ENCODE measurements at places on chromosomes 4 and X.

DNA sequence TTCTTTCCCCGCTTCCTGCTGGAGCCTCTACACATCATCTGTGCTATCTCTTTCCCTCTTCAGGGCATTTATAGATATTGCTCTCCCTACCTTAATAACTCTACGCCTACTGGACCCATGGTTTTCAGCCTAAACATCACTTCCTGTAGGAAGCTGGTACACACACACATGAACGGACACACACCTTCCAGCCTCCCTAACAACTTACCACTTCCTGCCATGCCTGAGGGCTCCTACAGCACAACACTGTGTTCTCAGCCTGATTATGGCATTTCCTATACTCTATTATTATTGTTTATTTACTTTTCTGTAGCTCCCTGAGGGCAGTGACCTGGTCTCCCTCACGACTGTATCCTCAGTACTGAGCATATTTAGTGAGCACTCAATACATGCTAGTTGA lies 163.6 kb upstream of the MAP3K15 start:
- no peak for DNase-seq

DNA sequence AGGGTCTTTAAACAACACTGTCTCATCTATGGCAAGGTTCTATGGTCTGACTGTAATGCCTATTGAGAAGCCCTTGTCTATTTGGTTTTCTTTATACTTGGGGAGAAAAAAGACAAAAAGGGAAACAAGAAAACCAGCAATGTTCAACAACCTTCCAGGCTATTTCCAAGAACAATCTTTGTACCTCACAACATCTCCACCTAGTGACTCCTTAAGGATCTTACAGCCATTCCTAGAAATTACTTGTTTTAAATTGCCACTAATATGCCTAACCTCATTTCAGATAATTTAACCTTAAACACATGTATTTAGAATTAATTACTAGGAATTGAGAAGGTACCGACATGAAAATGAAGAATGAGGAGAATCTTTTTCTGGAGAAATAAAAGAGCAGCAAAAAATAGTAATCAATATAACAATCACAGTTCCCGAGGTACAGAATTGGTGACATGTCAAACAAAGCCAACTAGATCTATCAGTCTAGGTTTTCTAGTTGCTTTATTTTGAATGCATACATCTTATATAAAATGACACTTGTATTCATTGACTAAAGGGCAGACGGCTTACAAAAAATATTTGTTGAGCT lies 1.6 kb upstream of the RBM46 start:
- peak; percentile 56 for DNase-seq

- no peak for DNase-seq
These were observed 2192.6 kb upstream of the AGA start for GRCh38 chr4:179634862-179635261.

DNA sequence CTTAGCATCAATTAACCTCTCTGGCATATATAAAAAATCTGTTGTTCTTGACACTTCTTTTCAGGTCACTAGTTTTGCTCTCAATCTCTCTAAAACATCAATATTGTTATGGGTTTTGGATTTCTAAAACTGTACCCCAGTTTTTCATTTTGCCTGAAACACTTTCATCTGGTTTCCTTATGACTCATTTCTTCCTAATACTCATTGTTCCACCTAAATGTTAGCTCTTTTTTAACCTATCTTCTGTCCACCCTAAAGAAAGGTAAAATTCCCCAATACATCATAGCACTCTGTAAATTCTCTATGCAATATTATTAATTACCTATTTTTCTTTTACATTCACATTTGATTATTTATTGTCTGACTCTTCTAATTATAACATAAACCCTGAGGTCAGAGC lies 575.5 kb upstream of the NDST4 start:
- DNase-seq, result no peak

GRCh38 chrX:78548012-78548411 lies 111.1 kb downstream of the RTL3 start:
- DNase-seq, result no peak

DNA sequence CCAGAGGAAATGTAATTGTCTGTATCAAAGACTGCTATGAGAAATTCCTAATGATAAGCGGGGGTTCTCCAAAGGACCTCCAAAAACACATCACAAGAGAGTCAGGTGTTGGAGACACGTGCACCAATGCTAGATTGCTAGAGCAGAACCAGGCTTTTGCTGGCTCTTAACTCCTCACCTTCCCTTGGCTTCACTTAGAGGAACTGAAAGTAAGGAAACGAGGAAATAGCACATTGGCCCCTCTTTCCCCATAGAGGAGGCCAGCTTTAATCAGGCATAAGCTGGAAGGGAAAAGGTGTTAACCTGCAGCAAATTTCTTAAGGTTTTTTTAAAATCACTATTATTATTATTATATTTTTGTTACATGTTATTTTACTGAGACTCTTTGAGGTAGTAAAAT lies 13.6 kb downstream of the OTC start:
- DNase-seq, result no peak

GRCh38 chr4:83751336-83751949 lies 215.5 kb downstream of the GPAT3 start:
- no peak for DNase-seq

DNA sequence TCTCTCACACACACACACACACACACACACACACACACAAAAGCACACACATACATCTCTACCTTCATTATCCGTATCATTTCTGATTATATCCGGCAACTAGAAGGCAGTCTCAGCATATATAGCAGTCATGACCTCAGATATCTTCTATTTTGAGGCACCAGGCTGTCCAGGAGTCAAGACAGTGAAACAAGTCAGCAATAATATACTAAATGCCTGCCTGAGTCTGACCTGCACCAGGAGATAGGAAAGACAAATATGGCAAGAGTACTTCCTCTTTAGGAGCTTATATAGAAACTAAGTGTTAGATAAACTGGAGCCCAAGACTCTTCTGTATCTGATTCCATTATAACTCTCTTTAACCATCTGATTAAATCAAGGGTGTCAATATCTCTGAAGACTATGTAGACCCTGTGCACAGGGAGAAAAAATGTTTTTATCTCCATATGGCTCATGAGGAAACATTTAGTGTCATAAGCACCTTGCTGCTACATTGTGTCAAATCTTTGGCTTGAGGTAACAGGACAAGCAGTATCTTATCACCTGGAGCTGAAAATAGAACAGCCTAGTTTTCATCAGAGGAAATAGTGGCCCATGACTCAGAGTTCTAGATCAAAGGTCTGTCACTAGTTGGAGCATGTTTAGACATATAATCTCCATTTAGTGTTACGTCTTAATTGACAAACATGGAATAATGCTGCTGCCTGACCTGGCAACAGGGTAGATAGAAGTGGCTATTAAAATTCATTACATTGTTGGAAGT lies 27.0 kb upstream of the FAM47B start:
- no peak for DNase-seq

DNA sequence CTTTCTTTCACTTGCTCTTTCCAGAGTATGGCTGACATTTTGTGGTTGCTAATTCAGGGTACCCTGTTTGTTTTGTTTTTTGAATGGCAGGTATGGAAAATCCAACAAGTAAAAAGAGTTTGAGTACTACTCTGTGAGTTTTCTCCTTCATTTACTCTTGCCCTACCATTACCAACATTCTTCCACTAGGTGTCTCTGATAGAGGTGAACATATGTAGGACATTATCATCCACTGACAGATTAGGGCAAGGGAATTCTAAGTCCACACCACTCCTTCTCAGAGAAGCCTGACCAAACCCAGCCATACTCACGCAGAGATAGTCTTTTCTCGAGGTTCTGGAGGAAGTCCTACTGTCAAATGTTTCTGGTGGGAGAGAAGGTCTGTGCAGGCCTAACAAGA lies 36.7 kb upstream of the HDAC8 start:
- DNase-seq, result no peak

DNA sequence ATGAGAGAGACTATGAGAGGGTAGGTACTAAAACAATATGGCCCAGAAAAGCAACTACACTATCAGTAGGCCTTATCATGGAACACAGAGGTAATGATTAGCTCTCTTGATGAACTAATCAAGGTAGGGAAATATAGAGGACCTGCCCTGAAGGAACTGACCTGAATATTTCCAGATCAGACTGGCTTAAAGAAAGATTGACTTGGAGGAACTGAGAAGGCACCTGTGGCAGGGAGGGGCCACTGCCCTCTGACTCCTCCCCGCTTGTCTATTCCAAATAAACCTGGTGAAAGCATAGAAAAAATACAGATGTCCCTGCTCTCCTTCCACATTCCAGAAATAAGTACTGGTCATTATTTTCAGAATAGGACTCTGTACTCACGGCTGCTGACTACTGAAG lies 5.5 kb downstream of the RPS6KA6 start:
- DNase-seq, result no peak

DNA sequence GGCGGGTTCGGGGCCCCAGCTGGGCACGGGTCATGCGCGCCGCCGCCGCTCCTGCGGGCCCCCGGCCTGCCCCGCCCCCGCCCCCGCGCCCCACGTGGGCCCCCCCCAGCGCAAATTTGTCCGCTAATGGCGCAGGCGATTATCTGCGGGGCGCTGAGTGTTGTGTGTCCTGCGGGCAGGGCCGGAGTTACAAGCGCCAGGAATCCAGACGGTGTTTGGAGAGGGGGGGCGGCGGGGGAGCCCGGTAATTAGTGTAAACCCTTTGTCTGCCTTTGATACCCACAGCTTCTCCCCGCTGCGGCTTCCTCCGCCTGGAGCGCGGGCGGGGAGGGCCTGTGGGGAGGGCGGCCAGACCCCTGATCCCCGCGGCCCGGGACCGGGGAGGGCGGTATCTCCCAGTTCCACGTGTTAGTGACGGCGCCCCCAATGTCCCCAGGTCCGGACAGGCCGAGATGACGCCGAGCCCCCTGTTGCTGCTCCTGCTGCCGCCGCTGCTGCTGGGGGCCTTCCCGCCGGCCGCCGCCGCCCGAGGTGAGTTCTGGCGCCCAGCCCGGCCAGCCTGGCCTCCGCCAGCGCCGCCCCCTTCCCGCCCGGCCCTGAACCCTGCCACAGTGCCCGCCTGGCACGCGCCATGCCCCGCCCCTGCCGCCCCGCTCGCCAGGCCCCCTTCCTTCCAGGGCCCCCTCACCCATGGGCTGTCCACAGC lies 761 bp downstream of the FGFRL1 start:
- DNase-seq, result no peak

- no peak for DNase-seq
These were observed 55.7 kb upstream of the IQSEC2 start for GRCh38 chrX:53337101-53337500.

DNA sequence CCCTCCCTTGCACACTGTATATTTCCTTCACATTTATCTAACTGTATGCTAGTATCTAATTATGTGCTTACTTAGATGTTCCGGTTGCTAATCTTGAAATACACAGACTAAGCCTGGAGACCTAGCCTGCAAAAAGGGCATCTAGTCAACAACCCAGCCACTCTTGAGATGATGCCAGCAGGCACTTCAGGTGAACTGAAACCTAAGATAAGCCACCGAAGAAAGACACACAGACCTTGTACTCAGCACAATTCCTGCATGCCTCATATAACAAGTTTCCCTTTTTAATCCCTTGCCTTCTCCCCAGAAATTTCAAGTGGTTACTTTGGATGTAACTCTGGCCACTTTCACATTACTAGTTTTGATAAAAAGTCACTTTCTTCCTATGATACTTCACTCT lies 2506.6 kb downstream of the ARAP2 start:
- no peak for DNase-seq

- no peak for DNase-seq
These were observed 168.1 kb downstream of the VSIG4 start for GRCh38 chrX:65871671-65872311.

- peak; percentile 63 for DNase-seq
These were observed 378 bp upstream of the RPS6KA6 start for GRCh38 chrX:84188320-84188834.

- DNase-seq, result no peak
These were observed 47.8 kb downstream of the SYNPO2 start for GRCh38 chr4:118936406-118936805.

DNA sequence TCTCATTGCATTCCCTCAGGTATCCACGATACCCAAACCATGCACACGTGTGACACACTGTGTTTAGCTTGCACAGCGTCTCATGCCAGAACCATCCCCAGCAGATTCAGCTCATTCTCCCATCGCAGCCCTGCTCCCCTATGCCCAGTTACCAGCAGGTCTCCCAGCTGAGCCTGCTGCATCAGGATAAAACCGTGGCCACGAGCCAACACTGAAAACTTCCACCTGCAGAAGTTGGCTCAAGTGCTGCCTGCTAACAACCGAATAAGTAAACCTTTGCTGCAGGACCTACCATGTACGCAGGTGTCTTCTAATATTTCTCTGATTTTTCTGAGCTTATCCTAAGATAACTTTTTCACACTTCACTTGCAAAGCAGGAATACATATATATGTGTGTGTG lies 120.4 kb upstream of the STS start:
- no peak for DNase-seq

DNA sequence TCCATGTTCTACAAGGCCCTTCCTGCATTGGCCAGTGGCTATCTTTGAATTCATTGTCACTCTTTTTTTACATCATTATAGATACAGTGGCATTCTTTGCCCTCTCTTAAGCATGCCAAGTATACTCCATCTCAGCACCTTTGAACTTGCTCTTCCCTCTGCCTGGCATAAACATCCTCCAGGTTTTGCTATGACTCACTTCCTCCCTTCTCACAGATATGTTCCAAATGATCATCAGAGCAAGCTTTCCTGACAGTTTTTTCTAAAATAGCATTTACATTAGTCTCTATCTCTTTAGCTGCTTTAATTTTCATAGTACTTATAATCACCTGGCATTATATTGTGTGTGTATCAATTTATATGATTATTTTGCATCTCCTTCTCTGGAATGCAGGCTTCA lies 553.3 kb upstream of the MAGEB2 start:
- no peak for DNase-seq

DNA sequence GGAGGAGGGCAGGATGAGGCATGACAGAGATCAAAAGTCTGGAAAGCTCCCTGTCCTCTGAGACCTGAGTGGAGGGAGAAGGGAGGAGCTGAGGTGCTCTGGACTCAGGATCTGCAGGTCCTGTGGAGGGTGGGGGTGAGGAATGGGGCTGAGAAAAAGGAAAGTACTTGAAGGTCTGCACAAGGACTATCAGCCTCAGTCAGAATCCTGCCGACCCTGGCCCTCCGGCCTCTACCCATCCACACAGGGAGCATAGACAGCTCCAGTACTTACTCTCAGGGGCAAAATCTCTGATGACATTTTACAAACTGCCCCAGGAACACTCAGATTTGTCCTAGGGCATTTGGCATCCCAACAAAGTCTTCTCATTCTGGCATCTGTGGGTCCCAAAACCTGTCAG lies 991 bp upstream of the ITIH6 start:
- DNase-seq, result no peak
